ENCODE measurements at places on chromosomes 12 and 14. TPM values are rescaled to one million over a fixed set of nuclear protein-coding genes. Genes with fewer than 3 reads are reported as not detected.

Gene CHGA
- not detected for total RNA-seq

Gene AQP2
- total RNA-seq = not detected

Gene LRP1
- 28.8 TPM for total RNA-seq

Gene ACOT2
- total RNA-seq = 31.9 TPM

Gene TGFB3
- total RNA-seq = 1.8 TPM

GRCh38 chr12:90037740-90038139 is 329.1 kb upstream of the ATP2B1 start:
- DNase-seq = no peak

- no peak for DNase-seq
These were observed 31.5 kb downstream of the E2F7 start for GRCh38 chr12:77033658-77034536.

DNA sequence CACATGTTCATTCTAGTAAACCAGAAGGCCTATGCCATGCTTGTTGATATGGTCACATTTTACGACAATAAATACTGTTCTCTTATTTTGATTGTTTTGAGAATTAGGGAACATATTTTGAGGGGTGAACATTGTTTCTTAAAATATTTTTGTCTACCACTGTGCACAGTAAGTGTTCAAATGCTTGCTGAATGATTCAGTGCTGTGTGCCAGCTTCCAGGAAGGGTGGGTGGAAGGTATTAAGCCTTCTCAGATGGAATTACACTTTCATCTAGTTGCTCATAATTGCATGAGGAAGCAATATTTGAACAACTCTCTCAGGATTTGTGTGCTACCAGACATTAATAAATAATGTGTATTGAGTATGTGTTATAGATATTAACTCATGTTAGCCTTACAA is 15.5 kb upstream of the TMX1 start:
- no peak for DNase-seq

GRCh38 chr12:77013091-77013490 is 52.3 kb downstream of the E2F7 start:
- no peak for DNase-seq

DNA sequence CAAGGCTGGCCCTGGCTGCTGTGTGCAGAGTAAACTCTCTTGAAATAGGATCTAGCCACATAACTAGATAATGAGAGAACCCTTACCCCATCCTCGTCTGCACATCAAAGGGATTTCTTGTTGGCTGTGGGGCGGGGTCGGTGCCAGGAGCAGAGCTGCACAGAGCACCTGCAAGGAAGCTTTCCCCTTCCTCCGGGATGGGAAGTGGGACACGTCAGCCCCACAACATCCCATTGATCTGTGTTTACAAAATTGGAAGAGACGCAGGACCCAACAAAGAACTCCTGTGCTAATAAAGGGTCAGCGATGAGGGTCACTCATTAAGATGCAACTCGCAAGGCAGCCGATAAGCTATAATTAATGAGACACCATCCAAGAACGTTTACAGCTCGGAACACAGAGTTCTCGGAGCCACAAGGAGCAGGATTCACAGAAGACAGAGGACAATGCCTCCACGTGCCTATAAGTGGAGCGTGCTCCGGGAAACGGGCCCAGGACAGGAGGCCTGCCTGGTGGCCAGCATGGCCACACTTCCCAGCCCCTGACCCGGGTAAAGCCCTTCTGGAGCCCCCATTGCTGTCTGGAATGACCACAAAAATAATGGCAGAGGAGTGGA is 171.5 kb downstream of the SLC15A4 start:
- no peak for DNase-seq

- DNase-seq = no peak
These were observed 84.3 kb upstream of the FOXN3 start for GRCh38 chr14:89501381-89501780.

GRCh38 chr14:69037790-69038454 is 58.8 kb upstream of the ACTN1 start:
- peak; percentile 61 for DNase-seq
